ENCODE measurements at places on chromosomes 3 and 15.

DNA sequence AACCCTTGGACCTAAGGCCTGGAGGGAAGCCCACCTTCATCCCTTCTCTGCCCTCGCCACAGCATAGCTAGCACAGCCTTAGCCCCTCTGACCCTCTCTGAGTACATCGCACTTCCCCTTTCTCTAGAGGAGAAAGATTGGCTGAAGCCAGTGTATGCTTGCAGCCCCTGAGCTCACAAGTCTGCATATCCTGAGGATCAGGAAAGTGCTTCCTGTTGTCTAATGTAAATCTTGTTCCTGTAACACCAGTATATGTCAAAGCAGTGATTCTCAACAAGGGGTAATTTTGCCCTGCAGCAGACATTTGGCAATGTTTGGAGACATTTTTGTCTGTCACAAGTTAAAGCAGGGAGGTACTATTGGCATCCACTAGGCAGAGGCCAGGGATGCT is 2.2 kb upstream of the PRKCD start:
- DNase-seq: no peak

DNA sequence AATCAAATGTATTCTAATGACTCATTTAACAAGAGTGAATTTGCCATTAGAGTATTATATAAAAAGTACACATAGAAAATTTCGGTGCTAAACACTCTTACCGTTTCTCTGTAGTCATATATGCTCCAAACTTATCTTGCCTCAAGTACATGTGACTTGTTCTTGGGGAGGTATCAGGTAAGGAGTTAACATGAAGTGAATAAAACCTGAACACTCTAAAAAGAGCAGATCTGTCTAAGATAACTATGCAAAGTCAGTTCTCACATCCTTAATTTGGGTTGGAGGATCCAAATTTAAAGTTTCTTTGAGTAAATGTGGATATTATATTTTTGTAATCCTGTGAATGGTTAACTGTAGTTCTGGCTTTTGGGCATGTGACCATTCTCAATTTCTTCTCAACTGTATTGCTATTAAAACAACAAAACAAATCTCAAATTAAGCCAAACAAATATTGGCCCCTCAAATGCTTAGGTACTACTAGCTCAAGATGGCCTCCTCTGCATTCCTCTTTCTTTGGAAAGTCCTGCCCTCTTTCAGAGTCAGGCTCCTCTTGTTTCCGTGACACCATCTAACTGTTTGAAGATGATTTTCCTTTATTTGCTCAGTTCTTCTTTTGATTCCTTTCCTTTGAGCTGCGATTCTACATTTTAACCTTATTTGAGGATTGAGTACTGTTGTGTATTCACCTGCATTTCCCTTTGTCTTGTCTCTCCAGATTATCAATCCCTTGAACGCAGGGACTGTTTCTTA is 4.2 kb downstream of the EDEM1 start:
- DNase-seq: no peak

GRCh38 chr15:61621146-61621545 is 392.0 kb upstream of the RORA start:
- no peak for DNase-seq

DNA sequence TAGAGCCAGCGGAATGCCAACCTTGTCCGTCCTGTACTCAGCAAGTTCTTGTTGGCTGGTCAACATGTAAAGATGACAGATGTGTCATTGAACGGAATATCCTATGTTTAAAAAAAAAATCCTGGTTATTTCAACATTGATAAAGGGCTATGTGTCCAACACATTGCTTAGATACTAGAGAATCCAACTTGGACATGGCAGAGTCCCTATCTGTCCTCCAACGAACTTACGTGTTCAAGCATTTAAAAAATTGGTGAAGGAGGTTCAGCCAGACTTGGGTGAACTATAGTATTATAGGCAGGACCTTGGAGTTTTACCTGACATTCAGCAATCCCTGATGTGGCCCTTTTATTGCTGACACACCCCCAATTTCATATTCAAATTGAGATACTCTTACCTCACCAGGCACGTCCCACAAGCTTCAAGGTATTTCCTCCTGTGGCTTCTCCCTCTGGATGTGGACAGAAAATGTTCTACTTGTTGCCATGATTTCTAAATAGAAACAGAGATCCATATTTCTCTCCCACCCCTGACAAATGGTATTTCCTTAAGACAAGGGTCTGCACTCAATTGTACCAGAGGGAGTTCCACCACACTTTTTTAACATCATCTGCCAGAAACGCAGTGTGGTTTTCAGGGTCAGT is 207.7 kb upstream of the TPM1 start:
- DNase-seq: no peak

DNA sequence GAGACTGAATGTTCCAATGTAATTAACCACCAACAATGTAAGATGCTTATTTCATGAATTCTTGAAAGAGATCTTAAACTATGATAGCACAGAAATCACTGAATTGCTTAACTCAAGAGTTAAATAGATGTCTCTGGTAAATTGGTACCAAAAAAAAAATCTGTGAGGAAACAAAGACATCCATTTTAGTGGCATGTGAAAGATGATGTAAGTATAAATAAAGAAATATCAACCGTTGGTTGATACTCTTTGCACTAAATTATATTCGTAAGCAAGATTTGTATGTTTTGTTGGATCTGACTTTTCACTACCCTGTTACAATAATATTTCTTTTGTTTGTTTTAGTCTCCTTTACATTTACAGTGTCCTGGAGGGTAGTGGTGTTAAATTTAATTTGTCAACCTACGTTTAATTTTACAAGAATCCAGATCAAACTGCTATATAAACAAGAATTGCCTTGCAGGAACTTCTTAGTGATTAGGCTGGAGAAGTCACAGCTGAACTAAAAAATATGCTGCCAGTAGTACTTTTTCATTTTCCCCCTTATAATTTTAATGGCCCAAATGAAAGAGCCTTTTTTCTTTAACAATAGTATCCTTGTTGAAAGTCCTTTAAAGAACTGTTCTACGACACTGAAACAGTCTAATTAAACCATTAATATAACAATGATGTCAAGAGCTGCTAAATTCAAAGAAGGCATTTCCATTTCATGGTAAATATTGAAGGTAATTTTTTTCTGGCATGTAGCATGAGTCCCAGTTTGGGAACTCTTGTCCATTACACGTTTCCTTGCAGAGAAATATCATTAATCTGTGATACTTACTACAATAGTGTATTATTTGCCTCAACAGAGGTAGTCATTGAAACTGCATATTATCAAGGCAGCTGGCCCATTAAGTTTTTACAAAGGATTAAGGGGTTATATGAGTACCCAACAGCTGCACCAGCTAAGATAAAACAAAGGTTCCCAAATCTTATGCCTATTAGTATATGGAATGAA is 109.6 kb upstream of the PHLDB2 start:
- DNase-seq: no peak

GRCh38 chr3:108862865-108863798 is 40.5 kb downstream of the TRAT1 start:
- DNase-seq: no peak

GRCh38 chr3:109923431-109923830 is 586.1 kb upstream of the DPPA4 start:
- DNase-seq: no peak

- DNase-seq: no peak
These were observed 132.6 kb upstream of the HES1 start for GRCh38 chr3:194003114-194004057.

GRCh38 chr3:46277476-46277875 is 35.2 kb downstream of the CCR3 start:
- no peak for DNase-seq

DNA sequence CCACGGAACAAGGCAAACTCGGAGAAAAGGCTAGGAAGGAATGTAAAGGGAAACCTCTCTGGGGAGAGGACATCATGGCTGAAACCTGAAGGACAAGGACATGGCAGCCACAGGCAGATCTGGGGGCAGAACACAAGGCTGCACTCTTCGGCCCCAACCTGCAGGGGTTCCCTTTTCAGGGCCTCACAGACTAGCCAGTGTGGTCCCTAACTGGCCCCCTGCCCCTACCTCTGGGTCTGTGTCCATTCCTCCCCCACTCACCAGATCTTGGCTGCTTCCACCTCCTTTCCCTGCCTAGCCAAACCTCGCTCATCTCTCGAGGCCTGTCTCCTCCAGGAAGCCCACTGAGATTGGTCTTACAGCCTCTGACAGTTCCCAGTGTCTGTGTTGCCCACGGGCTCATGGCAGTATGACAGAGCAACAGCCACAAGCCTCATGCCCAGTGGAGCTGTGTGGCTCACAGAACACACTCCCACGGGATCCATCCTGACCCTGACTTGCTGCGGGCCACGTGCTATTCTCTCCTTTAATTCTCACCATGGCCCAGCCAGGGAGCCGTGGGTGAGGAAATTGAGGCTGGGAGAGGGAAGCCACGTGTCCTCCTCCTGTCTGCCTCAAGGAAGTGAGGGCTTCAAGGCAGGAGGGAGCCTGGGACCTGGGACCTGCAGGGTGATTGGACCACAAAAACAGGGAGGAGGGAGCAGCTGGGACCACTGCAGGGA is 26.5 kb downstream of the WNT7A start:
- DNase-seq: no peak

All from T-helper 9 cell (primary cell).